ENCODE measurements at places on chromosomes 12 and 14.

- DNase-seq = peak; percentile 75
These were observed 45.6 kb downstream of the LTBP2 start for GRCh38 chr14:74566174-74567141.

DNA sequence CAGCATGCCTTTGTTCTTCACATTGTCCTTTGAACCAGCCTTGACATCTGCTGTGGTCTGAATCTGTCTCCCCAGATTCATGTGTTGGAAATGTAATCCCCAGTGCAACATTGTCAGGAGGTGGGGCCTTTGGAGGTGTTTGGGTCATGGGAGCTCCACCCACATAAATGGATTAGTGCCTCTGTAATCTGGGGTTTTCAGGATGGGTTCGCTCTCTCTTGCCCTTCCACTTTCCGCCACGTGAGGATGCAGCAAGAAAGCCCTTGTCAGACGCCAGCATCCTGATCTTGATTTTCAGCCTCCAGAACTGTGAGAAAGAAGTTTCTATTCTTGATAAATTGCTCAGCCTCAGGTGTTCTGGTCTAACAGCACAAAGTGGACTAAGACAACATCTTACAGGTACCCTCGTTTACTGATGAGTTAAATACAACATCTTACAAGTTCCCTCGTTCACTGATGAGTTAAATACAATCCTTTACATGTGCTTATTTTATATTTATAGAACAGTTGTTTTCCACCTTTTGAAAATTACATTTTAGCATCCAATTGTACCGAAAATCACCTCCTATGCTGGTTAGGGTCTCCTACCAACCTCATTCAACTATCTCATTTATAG, 54.4 kb upstream of the RIMBP2 start:
- no peak for DNase-seq

- DNase-seq = peak; percentile 52
These were observed 5.9 kb upstream of the GDF11 start for GRCh38 chr12:55736780-55737580.

DNA sequence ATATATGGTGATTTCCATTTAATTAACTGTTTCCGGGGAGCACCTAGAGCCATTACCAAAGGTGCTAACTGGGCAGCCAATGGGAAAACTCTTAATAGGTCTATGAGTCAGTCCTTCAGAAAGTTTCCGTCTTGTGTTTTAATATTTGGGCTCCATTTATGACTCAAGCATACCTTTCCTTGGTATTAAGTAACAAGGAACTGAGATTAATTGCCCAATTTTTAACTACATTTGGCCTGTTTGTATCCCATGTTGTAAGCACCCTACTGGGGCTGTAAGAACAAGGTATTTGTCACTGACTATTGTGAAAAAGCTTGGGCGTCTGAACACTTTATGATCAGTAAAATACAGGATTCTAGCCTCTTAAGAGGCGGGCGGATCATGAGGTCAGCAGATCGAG, 62.8 kb upstream of the FOXN3 start:
- DNase-seq = no peak

DNA sequence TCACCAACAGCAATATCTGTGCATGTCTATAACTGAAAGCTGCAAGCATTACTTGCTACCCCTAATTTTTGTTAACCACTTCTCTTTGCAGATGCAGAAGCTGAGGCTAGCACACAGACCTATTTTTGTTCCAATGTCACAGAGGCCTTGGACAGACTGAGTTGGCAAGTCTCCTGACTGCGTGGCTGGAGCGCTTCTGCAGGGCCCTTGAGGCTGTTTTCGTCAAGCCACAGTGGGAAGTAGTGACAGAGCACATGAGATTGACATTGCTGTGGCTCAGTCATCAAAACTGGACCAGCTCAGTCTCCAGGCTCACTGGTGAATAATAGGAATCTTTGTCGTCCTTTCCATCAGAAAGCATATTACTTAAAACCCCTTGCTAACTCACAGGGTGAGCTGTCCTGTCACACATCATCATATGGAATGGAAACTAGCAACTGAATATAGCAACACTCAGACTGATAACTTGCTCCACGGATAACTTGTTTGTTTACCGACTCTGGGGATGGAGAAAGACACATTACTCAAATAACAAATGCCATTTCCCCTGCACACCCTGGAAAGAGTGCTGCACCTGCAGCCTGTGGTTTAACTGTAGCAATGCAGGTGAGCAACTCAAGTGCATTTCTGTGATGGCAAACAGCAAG, 43.6 kb upstream of the DDX11 start:
- no peak for DNase-seq

- DNase-seq = no peak
These were observed 227.1 kb upstream of the KRR1 start for GRCh38 chr12:75738486-75738885.

- no peak for DNase-seq
These were observed 210.6 kb upstream of the EGLN3 start for GRCh38 chr14:34161351-34162082.

DNA sequence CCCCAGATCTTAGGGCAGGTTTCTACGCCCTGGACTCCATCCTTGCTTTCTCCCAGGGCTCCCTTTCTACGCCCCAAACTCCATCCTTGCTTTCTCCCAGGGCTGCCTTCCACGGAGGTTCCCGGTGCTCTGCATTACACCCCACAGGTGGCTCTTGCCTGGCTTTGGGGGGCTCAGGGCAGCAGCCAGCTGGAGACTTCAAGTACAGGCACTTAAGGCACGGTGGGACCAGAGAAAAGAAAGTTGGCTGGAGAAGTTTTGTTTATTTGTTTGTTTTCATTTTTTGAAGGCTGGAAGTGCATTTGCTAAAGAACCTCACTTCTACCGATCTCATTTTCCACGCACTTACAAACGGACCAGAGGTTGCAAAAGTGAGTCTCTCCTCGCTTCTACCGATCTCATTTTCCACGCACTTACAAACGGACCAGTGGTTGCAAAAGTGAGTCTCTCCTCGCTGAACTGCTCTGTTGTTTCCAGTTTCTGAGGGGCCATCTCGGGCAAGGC, 103.8 kb upstream of the MED13L start:
- no peak for DNase-seq

DNA sequence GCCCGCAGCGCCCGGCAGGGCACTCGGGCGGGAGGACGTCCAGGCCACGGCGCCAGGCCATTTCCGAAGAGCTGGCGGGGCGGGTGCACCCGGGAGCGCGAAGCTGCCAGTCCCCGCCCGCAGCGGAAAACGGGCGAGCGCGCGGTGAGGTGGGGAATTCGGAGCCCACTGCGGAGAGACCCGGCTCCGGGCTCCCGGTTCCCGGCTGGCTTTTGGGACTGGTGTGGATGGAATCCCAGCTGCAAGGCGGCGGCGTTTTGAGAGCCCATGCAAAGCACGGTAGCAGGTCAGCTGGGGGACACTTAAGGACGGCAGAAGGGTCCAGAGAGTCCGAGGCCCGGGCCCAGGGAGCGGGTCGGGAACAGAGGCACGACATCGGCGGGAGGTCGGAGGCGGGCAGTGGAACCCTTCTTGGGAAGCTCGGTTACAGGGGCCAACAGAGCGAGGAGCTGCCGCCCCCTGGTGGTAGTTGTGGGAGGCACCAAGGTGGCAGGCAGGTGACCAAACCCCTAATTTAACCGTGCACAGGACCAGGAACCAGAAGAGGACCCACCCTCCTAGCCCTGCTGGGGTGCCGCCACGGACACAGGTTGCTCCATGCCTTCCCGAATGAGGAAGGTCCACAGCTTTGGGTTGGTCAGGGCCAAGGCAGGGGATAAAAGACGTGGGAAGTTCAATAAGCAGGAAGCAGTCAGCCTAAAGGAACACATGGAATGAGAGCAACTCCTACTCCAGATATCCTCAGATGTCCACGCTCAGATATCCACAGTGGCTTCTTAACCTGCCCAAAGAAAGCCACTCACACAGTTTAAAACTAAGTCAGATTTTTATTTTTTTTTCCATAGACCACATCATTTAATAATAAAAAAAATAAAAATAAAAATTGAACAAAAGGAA, 685 bp upstream of the CDH24 start:
- peak; percentile 63 for DNase-seq

GRCh38 chr14:89926694-89927093, 27.8 kb downstream of the EFCAB11 start:
- DNase-seq = no peak

DNA sequence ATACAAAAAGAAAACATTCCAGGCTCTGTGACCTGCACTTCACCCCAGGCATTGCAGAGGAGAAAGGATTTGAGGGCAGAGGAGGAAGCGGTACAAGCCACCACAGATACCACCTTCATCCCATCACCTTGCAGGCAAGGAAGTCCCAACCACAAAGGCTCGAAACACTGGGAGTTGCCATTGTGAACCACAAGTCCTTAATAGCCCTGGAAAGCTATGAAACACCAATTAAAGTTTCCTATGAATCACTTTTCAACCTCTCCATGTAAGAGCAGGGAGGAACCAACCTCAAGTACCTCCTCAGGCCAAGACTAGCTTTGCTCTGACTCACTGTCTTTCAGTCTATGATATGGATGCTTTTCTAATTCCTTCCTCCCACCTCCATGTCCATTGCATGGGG, 27.0 kb downstream of the MAP3K9 start:
- DNase-seq = peak; percentile 93

- no peak for DNase-seq
These were observed 90.4 kb upstream of the MAX start for GRCh38 chr14:65192686-65193085.

- no peak for DNase-seq
These were observed 62.7 kb upstream of the PTGR2 start for GRCh38 chr14:73788701-73789551.

DNA sequence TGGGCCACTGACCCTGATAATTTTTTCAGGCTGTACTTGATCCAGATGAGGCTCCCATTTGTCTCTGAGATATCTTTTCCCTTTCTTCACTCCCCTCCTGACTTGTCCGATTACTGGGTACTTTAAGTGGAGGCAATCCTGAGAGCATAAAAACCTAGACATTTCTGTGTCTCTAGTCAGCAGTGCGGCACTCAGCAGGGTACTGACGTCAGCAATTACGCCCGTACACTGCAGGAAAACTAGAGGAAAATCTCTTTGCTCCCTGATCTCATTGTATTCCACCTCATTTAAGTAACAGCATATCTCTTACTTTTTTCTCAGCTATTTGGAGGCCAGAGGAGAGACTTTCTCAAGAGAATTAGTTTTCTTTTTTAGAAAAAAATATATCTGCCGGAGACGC, 315.5 kb upstream of the OR4E1 start:
- no peak for DNase-seq

DNA sequence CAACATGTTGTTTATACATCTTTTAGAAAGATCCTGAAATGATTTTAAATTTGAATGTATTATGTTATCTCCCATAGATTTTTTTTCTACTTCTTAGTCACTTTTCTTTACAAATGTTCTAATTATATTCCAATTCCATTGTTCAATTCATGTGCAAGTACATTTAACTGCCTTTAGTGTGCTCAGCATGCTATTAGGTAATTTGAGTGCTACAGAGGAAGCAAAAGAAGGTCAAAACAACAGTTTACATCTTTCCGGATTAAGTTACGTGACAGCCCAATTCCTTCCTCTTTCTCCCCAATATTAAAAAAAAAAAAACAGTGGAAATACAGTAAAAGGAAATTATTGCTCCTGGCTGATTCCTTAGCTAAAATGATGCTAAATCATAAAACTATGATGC, 98.3 kb downstream of the RTN1 start:
- DNase-seq = no peak

GRCh38 chr12:4486980-4487379, 41.4 kb upstream of the FGF6 start:
- no peak for DNase-seq

- DNase-seq = no peak
These were observed 187.3 kb upstream of the EGLN3 start for GRCh38 chr14:34138175-34138574.

GRCh38 chr14:82447586-82447985, 913.9 kb upstream of the SEL1L start:
- DNase-seq = no peak

DNA sequence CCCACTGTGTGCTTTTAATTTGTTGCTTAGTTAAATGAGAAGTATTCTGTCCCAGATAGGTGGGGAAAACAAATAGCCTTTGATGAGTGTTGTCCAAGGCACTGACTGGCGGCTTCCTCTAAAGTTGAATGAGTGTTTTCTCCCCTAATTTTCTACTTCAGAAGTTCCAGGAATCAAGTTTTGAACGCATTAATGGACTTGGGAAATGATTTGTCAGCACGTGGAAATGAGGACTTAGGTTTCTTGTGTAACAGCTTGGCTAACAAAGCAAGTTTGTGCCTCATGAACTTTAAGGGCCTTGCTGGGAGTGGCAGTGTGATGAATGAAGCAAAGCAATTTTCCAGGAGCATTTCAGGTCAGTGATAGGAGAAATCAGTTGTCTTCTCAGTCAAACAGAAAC, 56.9 kb downstream of the LIN52 start:
- no peak for DNase-seq

GRCh38 chr12:127149226-127149964, 1117.6 kb upstream of the TMEM132C start:
- DNase-seq = peak; percentile 32

- DNase-seq = no peak
These were observed 4.2 kb upstream of the CLMN start for GRCh38 chr14:95323917-95324316.

- DNase-seq = peak; percentile 2
These were observed 481.8 kb downstream of the TMEM117 start for GRCh38 chr12:44317651-44318126.

DNA sequence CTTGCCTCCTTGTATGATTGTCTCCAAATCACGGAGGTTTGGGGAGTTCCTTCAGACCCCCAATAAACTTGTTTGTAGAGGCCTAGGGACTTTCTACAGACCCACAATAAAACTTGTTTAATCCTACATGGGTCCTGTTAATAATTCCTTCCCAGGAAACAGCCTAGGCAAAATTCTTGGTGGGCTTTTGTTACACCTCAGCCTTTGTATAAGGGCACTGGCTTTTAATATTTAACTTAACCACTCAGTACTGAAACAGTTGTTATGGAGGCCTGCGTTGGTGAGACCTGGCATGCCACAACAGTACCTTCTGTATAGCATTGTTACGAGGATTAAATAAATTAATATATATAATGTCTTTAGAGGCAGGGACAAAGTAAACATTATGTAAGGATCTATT, 32.7 kb upstream of the FAR2 start:
- DNase-seq = no peak

DNA sequence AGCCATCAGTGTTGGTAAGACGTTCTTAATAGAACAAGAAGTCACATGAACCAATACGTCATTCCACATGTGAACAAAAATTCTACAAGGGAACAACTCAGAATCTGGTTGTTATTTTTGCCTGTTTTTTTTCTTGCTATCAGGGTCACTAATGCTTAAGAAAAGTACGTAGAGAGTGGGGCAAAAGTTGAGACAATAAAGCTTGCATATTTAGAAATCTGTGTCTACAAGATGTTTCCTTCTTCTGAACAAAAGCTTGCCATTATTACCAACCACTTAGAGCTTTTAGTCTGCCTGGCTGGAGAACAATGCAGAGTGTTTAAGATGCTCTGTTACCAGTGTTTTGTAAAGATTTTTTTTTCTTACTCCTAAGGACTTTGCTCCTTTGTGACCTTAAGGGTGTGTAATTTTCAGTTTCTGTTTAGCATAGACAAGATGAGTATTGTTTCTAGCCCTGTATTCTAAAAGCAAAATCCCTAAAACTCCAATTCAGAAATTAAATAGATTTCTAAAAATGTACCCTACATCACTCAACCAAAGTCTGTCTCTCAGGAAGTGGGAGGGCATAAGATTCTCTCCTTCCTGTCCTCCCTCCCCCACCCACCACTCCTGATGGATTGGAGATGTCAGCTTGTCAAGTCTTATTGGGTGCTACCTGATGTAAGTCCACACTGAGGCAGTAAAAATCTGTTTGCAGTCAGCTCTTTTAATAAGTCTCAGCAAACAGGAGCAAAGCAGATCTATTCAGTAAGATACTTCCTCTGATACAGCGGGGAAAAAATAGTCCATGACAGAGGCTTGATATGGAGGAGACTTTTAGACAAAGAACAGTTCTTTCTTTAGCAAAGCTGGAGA, 267.6 kb downstream of the GRIN2B start:
- no peak for DNase-seq

GRCh38 chr12:70948976-70949336, 28.4 kb upstream of the PTPRR start:
- DNase-seq = no peak
